ENCODE measurements at places on chromosomes 5 and 9. TPM values are rescaled to one million over a fixed set of nuclear protein-coding genes. Genes with fewer than 3 reads are reported as not detected.

Gene FYB1
- 2.7 TPM for total RNA-seq

Gene SLC25A2
- 0.82 TPM for total RNA-seq

Gene ZBTB26
- 7.6 TPM for total RNA-seq

Gene MEIKIN
- not detected for total RNA-seq

Gene KCNT1
- not detected for total RNA-seq

Gene FOXD4L6
- total RNA-seq: 0.30 TPM

Gene IL3
- not detected for total RNA-seq

Gene PHYHD1
- not detected for total RNA-seq

Gene ARSI
- not detected for total RNA-seq

Gene NR5A1
- total RNA-seq: not detected

Gene NTRK2
- not detected for total RNA-seq

All from Karpas-422 (cell line).